ENCODE measurements at places on chromosomes 4 and X.

DNA sequence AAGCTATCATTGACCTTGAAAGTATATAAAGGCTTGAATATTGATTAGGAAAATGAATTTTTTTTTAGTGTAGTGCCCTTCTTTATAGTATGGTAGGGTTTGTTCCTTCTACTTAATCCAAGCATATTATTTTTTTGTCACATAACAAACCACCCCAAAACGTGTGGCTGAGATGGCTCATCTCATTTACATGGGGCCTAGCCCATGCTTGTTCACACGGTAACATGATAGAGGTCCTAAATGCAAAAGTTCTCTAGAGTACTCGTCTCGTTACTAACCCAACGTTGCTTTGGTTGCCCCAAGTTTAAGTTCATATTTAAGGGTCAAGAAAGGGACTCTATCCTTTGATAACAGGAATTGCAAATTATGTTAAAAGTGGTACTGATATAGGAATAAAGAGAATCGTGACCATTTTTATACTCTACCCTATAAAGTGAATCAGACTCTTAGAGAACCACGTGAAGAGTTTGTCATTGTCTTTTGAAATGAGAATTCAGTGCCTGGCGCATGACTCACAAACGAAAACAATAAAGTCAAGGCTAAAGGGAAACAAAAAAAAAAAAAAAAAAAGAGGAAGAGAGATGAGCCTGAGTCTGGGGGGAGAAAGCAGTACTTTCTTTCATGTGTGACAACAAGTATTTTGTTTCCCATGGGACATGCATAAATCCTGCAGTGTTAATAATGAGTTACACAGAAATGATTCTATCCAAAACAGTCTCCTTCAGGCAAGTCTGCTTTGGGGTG lies 402.8 kb upstream of the NWD2 start:
- DNase-seq: no peak

- DNase-seq: no peak
These were observed 233.8 kb upstream of the LDB2 start for GRCh38 chr4:17132226-17132625.

GRCh38 chr4:18194278-18194677 lies 172.7 kb upstream of the LCORL start:
- DNase-seq: no peak

DNA sequence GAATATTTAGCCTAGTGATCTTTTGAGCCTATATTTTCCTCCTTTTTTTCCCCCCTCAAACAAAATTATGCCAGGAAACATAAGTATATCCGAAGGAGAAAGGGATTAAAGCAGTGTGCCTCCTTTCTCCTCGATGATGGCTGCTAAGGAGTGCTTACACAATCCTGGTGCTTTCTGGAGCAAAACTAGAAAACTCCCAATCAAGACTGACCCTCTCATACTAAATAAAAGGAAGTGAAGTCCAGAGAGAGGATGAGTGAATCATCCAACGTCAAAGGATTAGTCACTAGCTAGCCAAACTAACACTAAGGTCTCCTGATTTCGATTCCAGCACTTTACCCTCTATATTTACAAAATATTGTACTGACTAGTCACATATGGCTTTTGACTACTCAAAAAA lies 146.8 kb downstream of the PPP3CA start:
- DNase-seq: no peak

Data from NCI-H2081 treated with DMSO at 0.1 percent for 48 hours (cell line).